Stimulated activated CD4-positive, alpha-beta T cell treated with anti-CD3 and anti-CD28 coated beads, Interleukin-4, amount 100 ng/mL, for 1 hour (primary cell): ENCODE measurements at places on chromosomes 16 and 17.

DNA sequence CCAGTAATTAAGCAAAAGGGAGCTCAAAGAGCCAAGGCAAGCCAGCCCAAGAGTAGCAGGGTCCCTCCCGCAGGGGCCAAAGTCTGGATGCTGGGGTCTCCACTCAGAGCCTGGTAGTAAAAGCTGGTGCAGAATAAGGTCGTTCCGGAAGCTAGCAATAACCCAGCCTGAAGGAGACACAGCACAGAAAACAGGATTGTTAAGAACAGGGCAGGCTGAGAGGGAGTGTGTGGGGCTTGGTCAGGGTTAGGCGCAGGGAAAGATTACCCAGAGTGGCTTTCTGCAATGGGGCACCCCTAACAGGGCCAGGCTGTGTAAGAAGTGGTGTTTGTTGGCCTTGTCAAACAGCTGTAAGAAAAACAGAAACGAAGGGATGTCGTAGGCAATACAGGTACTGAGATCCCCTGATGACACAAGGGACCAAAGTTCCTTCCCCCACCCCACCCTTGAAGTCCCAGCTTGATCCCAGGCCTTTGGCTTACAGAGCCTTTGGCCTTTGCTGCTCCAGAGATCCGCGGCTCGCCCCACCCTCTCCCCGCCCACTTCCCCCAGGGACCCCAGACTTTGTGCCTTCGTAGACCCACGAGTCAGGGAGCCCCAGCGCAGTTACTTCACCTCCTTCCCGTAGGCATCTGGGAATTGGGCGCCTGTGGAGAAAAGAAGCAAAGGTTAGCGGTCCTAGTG, 712 bp downstream of the TMEM256 start:
- peak; percentile 23 for DNase-seq

DNA sequence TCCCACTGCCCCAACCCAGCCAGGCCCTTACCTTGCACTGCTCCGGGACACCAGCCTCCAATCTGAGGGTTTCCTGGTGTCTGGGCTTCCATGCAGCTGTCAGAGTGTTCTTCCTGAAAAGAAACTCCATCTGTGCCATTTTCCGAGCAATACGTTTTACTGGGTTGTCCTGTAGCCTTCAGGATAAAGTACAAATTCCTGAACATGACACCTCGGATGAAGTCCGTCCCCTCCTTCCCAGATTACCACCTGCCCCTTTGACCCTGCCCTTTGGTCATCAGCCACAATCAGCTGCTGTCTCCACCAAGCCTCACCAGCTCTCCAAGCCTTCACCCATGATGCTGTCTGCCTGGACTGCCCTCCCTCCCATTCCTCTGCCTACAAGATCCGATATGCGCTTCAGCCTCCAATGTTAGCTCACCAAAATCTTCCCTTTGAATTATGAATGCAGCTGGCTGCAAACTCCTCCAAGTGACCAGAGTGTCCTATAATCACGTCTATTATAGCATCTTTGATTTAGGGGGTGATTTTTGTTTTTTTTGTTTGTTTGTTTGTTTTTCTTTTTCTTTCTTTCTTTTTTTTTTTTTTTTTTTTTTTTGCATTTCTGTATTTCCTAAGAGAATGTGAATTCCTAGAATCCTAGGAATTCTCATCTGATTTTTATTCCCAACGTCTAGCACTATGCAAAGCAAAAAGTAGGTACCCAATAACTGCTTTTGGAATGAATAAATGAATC, 60.6 kb upstream of the KIFC3 start:
- DNase-seq = no peak

GRCh38 chr16:72015124-72015523, 6.6 kb downstream of the DHODH start:
- DNase-seq = no peak

- peak; percentile 79 for DNase-seq
Observed at GRCh38 chr17:42744283-42744805, 496 bp downstream of the EZH1 start.

GRCh38 chr16:72172105-72173034, at the start of gene PMFBP1:
Gene PMFBP1 (minus strand): TSS chr16:72172155. CDS start chr16:72171208, 947 bp downstream.
- peak; percentile 1 for DNase-seq

GRCh38 chr16:84648595-84649510, 542 bp downstream of the KLHL36 start:
- peak; percentile 47 for DNase-seq

DNA sequence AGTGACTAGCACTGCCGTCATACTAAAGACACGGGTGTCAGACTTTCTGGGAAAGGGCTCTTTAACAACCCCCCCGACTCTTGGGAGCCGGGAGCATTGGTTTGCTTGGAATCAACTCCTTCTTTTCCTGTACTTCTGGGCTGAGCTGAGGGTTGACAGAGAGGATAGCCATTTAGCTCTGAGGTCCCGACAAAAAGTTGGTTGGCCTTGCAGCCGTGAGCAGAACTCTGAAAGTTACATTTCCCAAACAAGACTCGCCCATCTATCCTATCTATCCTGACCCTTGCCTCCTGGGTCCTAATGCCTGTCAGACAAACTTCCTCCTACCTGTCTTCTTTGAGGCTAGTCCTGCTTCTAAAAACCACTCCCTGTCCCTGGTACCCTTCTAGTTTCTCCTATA, 460.8 kb upstream of the TOM1L1 start:
- DNase-seq = no peak

DNA sequence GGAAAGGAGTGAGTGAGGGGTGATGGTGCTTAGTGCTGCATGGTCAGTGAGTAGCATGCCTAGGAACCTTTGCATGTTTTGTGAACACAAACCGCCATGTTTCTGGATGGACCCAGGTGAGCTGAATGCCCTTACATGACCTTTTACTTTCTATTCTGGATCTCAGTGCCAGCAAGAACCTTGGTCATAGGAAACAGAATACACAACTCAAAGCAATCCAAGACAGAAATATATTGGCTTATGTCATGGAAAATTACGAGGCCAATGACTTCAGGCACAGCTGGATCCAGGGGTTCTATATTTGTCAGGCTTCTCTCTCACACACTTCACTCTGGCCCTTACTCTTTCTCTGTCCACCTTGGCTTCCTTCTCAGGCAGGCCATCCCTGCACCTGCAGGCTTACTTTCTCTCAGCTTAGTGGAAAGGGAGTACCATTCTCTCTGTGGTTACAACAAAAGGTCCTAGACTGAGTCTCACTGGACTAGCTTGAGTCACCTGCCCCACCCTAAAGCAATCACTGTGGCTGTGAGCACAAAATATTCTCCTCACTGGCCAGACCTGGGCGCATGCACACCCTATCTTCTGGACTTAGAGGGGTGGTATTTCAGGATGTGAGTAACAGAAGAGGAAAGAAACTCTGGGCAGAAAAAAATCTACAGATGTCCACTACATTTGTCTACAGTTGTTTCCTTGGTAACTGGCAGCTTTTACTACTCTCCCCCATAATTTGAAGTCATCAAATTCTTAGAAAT, 20.4 kb upstream of the CPNE2 start:
- DNase-seq = no peak
